ENCODE measurements at places on chromosomes 1 and 21. TPM values are rescaled to one million over a fixed set of nuclear protein-coding genes. Genes with fewer than 3 reads are reported as not detected.

DNA sequence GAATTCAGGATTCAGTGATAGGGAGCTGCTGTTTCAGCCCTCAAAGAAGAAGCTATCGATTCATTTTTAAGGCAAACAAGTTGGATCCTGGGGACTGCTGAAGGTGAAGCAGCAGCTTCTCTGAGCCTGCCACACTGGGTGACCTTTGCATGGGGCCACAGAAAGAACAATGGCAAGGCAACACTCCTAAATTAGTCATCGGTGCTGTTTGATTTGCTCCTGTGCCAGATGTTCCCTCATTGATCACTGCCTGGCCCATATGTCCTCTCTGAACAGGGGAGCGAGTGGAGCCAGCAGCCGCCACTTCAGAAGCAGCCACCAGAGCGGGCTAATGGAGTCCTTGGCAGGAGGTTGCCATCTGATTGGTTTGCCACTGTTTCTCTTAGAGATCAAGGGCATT lies 391.5 kb downstream of the NTNG1 start:
- DNase-seq = no peak

DNA sequence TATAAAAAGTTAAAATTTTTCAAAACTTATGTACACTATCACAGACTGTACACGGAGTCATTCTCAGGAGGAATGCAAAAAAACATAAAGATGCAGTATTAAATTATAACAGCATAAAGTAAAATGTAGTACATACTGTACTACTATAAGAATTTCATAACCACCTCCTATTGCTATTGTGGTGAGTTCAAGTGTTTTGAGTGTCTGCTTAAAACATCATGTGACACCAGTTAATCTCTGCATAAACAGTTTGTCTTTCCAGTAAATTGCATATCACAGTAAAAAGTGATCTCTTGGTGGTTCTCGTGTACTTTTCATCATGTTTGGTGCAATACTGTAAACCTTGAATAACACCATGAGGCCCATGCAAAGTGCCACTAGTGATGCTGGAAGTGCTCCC lies 45.2 kb downstream of the SDCCAG8 start:
- DNase-seq = no peak

PRDM16 gene
- 5.6 TPM for total RNA-seq

PLD5 gene
- 0.89 TPM for total RNA-seq

APOBEC4 gene
- total RNA-seq = not detected

DNA sequence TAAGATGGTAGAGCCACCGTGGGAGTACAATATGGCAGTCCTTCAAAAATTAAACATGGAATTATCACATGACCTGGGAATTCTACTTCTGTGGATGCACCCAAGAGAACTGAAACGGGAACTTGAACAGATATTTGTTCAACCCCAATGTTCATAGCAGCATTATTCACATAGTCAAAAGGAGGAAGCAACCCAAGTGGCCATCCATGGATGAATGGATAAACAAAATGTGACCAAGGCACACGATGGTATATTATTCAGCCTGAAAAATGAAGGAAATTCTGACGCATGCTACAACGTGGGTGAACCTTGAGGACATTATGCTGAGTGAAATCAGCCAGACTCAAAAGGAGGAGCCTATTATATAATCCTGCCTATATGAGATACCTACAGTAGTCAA lies 22.8 kb upstream of the LAPTM5 start:
- DNase-seq = no peak

DNA sequence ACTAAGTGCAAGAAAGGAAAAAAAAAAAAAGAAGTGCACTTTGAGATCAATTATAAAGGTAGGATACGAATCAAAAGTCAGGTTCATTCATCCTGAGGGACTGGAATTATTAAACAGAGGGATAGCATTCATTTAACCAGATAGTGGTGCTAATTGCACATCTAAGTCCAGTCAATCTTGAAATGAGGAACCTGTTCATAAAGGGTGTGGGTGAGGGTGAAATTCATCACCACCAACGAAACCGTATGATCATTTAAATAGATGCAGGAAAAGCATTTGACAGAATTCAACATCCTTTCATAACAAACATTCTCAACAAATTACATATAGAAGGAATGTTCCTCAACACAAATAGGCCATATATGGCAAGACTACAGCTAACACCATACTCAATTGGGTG lies 5.6 kb downstream of the CTSS start:
- no peak for DNase-seq

DNA sequence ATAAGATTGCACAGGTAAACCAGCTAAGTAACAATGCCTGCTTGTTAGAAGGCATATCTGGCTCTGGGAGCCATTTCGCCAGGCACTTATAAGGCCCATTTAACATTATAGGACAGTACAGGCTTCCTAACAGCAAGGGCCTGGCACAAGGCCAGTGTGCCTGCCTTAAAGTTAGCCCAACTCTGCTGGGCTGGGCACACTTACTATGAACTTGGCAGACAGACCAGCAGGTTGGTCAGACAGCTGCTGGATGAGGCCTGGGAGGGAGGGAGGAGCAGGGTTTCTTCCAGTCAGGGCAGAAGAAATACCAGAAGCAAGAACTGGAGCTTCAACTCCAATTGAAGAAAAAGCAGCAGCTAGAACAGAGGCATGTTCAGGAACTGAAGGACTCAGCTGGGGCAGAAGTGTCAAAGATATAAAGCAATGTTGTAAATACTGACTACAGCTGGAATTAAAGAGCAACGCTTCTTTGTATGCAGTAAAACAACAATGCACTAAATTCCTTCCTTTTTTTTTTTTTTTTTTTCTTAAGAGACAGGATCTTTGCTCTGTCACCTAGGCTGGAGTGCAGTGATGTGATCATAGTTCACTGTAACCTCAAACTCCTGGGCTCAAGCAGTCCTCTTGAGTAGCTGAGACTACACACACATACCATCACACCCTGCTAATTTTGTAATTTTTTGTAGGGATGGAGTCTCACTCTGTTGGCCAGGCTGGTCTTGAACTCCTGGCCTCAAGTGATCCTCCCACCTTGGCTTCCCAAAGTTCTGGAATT lies 4.9 kb downstream of the CACHD1 start:
- no peak for DNase-seq

DNA sequence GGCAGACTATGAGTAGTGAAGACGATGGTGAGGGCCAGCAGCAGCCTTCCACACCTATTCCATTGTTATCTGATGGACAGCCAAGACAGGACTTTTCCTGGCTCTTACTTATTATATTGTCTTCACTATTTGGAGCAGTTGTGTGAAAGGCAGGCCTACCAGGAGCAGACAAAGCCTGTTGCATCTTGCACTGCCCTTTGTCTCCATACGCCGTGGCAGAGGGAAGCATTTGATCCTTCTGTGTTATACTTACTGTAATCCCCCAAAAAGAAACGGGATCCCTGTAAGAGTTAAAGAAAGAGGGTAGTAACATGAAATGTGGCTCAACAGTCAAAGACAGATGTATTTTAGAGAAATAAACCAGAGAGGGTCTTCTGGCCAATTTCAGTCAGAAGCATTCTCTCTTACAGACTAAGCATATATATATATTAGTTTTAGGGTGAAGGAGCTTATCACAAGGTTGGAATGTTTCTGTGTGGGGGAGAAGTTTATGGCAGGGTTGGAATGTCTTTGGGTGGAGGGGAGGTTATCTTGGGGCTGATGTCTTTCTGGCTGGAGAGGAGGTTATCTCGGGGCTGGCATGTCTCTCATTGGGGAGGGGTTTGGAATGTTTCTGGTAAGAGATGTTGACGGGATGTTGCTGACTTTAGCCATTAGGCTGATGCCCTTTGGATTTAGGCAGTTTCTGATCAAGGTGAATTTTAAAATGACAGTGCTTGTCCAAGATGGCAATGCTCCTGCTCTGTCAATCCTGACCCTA lies 23.4 kb upstream of the HSD3B1 start:
- no peak for DNase-seq
